ENCODE measurements at places on chromosomes 3 and 15.

DNA sequence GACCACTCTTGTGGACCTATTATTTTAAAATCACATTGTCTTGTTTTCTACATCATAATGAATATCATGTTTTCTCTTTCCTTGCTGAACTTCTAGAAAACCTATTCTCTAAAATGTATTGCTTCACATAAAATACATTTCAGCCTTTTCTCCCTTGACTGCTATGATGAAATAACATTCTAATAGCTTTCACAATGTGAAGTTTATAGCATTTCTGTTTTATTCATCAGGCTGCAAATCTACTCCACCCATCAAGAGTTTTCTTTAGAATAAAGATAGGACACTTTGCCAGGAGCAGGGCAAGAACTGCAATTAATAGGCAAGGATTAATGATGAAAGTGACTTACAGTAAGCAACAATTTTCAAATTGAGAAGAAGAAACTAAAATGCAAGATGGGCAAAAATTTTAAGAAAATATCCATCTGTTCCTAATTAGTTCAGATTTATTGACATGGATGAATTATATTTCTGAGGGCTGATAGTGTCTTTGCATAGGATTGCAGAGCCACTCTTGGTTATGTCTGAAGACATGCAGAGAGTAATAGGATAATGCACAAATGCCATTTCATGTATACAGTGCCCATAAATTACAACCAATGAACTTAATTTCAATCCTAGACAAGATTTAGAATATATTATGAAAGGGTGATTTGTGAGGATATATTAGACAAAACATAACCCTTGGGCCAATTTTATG is 21.7 kb downstream of the LEKR1 start:
- no peak for DNase-seq

GRCh38 chr15:96138985-96139384 is 191.5 kb upstream of the NR2F2 start:
- no peak for DNase-seq

DNA sequence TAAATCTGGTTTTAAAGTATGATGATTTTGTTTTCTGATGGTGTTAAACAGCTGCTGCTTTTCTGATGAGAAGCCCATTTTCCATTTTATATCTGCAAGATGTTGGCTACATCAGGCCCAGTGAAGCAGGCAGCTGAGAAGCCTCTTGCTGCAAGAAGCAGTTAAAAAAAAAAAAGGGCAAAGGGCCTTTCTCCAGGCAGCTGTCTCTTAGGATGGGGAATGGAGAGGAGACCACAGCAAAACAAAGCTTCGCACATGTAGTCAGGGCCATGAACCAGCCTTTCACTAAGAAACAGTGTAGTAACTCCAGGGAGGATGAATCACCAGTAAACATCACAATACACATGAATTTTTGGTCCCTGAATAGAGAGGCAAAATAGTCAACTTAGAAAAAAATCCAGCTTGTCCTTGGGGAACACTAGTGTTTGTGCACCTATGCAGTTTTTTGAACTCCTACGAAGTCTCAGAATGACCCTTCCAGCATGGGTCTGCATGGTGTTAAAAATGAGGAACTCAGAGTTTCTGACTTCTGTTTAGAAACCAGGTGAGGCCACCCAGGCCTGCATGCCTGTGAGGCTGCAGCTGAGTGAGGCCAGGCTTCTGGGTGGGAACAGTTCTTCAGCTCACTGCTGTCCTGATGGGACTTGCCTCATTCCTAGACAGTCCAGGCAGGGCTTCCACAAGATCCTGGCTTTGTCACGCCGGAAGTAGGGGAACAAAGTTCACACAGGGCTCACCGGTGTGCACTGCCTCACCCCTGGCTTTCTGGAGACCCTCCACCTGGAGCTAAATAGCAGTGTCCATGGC is 518.7 kb downstream of the MCTP2 start:
- no peak for DNase-seq

DNA sequence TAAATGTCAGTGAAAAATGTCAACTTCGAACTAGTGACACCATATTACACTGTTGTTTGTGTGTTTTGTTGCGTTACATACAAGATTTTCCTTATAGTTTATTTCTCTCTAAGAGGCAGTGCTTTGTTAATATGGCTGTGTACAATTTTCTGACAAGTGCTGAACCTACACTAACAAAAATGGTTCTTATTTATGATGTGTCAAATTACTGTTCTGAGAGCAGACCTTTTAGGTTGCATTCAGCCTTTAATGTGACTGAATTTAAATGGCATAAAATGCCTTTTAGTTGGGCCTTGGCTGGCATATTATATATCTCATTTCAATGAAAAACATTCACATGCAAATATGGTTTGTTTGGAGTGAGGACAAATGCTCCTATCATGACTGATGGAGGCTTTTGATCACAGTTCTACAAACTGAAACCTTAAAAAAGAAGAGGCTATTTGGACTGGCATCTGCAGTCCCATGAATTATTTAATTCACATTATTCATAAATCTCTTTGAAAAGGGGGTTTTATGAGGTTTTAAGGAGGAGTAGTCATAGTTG is 750.6 kb downstream of the CADM2 start:
- no peak for DNase-seq

GRCh38 chr3:194973366-194974000 is 287.8 kb downstream of the FAM43A start:
- no peak for DNase-seq

- peak; percentile 36 for DNase-seq
Measured at GRCh38 chr3:11060500-11061251, 68.1 kb downstream of the SLC6A1 start.

GRCh38 chr3:7382293-7383010 is 521.5 kb downstream of the GRM7 start:
- DNase-seq: no peak

DNA sequence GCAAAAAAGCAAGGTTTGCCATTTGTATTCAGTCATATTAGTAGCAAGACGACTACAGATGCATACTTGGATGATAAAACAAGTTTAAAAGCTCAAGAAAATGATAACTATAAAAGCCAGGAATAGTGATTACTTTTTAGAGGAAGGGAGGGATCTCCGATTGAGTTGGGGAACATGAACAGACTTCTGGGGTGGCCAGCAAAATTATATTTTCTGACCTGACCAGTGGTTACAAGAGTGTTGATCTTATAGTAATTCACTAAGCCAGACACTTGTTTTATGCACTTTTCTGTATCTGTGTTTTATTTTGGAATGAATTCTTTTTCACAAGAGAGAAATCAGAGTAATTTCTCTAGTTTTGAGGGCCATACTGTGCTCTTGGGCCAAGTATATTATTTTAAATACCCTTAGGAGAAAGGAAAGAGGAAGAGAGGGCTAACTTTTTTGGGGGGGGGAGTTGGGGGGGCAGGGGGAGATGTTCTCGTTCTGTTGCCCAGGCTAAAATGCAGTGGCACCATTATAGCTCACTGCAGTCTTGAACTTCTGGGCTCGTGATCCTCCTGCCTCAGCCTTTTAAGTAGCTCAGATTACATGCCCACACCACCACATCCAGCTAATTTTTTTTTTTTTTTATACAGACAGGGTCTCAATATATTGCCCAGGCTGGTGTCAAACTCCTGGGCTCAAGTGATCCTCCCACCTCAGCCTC is 57.3 kb downstream of the TGFBR2 start:
- no peak for DNase-seq

- DNase-seq: no peak
Measured at GRCh38 chr3:169505577-169506230, 157.8 kb downstream of the MECOM start.

DNA sequence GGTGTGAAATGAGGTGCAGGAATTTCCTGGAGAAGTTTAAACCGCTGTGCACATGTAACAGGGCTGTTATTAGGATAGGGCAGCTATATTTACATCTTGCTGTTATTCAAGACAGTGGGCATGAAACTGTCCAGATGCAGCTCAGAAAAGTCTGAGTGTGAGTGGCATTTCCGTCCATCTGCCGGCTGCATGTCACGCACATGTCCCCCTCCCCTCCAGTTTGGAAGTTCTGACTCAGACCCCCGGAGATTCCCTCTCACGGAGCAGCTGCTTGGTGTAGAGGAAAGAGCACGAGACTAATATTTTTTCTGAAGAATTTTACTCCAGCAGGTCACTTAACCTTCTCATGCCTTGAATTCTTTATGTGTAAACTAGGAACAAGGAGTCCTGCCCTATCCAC is 69.8 kb downstream of the FEM1B start:
- no peak for DNase-seq

- no peak for DNase-seq
Measured at GRCh38 chr3:188001926-188002325, 152.0 kb upstream of the LPP start.

DNA sequence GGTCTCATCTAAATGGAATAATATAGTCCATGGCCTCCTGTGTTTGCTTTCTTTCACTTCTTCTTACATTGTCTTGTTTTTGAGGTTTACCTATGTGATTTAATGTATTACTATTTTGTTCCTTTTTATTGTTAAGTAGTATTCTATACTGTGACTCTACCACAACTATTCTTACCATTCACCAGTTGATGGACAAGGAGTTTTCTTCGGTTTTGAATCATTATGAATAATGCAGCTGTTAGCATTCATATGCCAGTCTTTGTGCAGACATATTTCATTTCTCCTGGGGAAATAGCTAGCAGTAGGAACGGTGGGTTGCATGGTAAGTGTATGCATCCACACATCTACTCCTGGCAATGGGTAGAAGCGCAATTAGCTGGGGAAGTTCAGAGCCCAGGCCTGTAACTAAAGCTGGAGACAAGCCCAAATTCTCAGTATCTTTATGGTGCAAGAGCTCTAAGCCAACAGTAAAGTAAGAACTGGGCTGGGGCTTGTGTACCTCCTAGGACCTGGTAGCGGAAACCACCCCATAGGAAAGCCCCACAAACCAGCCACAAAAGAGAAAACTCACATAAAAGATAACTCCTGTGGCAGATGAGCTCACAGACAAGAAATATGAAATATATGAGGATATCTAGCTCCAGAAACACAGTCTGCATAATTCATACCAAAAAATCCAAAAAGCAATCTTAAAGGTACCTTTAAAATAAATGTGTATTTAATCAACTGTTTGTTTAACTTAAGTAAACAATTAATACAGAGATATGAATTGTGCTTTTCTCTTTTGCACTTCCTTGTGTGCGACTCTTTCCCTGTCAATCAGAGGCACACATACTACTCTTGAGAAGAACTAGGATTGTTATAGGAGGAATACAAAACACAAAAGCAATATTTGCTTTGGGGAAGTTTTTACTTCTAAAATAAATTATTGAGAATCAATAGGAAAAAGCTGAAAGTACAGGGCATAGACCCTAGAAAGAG is 2.7 kb upstream of the CSTA start:
- peak; percentile 19 for DNase-seq

- DNase-seq: no peak
Measured at GRCh38 chr3:13147344-13147743, 74.1 kb upstream of the IQSEC1 start.

- DNase-seq: no peak
Measured at GRCh38 chr3:152381881-152382295, 113.2 kb downstream of the MBNL1 start.

- no peak for DNase-seq
Measured at GRCh38 chr15:79756365-79756764, 140.4 kb downstream of the MTHFS start.

- DNase-seq: peak; percentile 52
Measured at GRCh38 chr15:89090791-89091626, 2.8 kb downstream of the ABHD2 start.

- DNase-seq: no peak
Measured at GRCh38 chr3:28022916-28023315, 218.5 kb upstream of the CMC1 start.

DNA sequence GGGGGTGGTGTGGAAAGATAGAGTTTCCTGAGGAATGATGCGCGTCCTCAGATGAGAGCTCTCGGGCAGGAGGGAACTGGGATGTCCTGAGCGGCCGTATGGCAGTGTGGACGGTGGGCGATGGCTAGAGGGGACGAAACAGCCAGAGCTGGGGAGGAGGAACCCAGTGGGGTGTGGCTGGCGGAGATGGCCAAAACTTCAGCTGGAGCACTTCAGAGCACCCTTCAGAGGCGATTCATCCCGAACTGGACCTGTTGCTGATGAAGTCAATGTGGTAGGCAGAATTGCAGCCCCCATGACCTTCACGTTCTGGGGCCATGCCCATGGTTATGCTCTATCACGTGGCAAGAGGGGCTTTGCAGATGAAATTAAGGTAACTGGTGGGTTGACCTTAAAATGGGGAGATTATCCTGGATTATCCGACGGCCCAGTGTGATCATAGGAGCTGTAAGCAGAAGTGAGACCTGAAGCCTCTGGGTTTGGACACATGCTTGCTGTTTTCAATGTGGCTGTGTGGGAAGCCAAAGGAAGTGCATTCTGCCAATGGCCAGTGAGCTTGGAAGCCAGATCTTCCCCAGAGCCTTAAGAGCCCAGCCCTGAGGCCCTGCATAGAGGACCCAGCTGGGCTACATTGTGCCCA is 52.3 kb downstream of the ATP1B3 start:
- DNase-seq: no peak

- no peak for DNase-seq
Measured at GRCh38 chr3:4794331-4794730, 184.9 kb upstream of the BHLHE40 start.

DNA sequence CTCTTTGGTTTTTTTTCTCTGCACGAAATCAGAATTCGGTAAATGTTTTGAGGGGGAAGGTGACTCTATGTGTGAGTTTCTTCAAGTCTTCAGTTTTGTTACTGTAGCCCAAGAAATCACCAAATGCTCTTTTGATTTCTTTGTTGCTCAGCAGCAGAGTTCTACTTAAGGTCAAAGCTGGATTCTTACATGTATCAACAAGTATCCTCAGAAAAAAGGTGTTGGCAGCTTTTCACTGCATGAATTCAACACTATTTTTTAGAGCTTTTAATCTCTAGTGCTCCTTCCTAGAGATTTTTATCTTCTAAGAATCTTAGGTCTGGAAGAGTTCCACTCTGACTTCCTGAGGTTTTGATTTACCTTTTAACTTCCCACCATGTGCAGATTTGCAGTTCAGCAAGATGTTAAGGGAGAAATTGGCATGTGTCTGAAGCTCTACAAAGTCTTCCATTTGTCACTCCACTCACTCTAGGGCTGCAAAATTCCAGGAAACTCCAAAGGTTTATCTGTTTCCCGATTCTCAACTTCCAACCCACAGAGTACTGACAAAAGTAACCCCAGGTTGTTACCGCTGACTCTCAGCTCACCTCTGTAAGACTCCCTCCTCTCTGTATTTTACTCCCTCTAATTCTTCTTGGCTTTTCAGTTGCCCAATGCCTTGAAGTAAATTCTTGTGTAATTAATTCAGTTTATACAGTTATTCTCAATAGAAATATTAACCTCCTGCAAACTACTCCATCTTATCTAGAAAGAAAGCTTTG is 13.3 kb upstream of the CD200 start:
- DNase-seq: no peak

DNA sequence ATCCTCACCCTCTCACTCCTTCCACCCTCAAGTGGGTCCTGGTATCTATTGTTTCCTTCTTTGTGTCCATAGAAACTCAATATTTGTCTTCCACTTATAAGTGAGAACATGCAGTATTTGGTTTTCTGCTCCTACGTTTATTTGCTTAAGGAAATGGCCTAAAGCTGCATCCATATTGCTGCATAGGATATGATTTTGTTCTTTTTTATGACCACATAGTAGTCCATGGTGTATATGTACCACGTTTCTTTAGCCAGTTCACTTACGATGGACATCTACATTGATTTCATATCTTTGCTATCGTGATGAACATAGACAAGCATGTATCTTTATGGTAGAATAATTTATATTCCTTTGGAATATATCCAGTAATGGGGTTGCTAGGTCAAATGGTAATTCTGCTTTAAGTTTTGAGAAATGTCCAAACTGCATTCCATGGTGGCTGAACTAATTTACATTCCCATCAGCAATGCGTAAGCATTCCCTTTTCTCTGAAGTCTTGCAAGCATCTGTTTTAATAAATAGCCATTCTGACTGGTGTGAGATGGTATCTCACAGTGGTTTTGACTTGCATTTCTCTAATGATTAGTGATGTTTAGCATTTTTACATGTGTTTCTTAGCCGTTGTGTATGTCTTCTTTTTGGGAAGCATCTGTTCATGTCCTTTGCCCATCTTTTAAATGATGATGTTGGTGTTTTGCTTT is 650.2 kb downstream of the ZNF385D start:
- DNase-seq: no peak

Measured in activated T-cell treated with anti-CD3 and anti-CD28 coated beads, Interleukin-2, amount 50 U/mL, for 1 hour (primary cell).